ENCODE measurements at places on chromosomes 11 and 22.

GRCh38 chr11:108983636-108984420 lies 319.0 kb downstream of the DDX10 start:
- no peak for DNase-seq

DNA sequence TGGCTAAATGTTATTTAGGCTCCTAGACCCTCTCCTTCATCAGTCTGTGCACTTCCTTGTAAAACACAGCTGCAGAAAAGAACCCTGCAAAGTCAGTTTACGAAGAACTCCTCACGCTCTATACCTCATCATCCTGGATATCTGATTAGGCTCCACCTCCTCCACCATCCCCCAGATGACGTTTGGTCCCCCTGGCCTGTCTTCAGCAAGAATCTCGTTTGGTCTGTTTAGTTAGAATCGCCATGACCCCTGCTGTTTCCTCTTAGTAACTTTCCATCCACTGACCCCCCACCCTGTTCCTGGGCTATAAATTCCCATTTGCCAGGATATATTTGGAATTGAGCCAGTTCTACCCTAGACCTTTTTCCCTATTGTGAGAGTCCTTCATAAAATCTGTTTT lies 214.1 kb downstream of the OPCML start:
- no peak for DNase-seq

GRCh38 chr22:46560696-46561295 lies 23.4 kb upstream of the CELSR1 start:
- no peak for DNase-seq

- no peak for DNase-seq
Observed at GRCh38 chr11:3134651-3135480, 30.2 kb downstream of the OSBPL5 start.

DNA sequence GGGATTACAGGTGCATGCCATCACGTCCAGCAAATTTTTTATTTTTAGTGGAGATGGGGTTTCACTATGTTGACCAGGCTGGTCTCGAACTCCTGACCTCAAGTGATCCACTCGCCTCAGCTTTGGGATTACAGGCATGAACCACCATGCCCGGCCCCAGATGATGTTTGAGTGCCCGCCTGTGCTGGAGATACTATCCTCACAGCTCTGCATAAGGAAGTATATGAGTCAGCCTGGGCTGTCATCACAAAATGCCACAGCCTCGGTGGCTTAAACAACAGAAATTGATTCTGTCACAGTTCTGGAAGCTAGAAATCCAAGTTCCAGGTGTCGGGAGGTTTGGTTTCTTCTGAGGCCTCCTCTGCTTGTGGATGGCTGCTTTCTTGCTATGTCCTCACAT lies 119.3 kb downstream of the OSBP2 start:
- DNase-seq: no peak

GRCh38 chr11:128595221-128595620 lies 7.9 kb upstream of the ETS1 start:
- DNase-seq: no peak

GRCh38 chr11:123905826-123906225 lies 3.9 kb downstream of the OR8D4 start:
- no peak for DNase-seq

DNA sequence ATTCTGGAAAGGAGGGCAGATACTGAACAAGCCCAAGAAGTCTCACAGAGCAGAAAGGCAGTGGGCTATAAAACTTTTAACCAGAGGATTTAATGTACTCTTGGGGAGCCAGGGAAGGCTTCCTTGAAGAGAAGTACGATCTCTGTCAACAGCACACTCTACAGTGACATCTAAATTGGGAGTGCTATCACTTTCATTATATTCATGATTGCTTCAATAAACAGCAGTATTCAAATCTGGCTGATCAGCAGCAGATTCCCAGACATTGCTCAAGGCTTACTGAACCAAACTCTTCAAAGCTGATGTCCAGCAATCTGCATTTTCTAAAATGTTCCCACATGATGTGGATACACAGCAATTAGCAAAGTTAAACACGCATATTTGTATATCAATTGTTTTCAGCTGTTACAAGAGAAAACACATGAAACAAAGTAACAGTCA lies 44.2 kb downstream of the SYTL2 start:
- no peak for DNase-seq

- no peak for DNase-seq
Observed at GRCh38 chr22:36212901-36213300, 11.3 kb upstream of the APOL4 start.

- DNase-seq: no peak
Observed at GRCh38 chr11:11245453-11245852, 107.6 kb downstream of the CSNK2A3 start.

- no peak for DNase-seq
Observed at GRCh38 chr11:46594374-46594700, 514 bp upstream of the AMBRA1 start.

- no peak for DNase-seq
Observed at GRCh38 chr11:124915541-124916369, 3.3 kb upstream of the HEPN1 start.

DNA sequence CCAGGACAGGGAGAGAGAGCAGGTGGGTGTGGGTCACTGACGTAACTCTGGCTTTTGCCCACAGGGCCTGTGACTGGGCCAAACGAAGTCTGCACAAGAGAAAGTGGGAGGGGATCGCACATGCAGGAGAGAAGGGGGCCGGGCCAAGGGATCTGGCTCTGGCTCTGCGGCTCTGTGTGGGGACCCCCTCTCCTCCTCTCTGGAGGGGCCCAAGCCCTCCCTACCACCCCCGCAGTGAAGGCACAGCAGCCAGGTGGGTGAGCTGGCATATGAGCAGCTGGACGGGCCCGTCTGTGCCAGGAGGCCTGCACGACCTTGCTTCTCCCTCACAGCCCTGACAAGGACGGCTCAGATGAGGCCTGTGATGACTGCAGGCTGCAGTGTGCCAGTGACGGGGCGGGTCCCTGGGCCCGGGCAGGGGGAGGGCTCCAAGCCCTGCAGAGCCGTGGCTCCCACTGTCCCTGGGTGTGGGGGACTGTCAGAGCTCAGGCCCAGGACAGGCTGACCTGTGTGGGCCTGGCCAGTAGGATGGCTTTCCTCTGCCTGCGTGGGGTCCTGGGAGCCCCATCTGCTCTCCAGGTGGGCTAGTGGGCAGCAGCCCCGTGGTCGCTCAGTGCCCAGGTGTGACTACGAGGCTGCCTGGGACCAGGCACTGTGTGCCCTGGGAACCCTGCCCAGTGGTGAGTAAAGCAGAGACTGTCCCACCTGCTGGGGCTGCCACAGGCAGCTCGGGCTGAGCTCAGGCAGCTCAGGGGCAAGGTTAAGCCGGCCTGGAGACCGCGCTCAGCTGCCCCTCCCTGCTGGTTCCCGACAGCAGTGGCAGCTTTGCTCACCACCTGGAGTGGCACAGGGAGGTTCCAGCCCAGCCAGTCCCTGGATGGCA lies 22.2 kb downstream of the MRGPRG start:
- no peak for DNase-seq

GRCh38 chr22:21845558-21846453 lies 21.6 kb downstream of the MAPK1 start:
- no peak for DNase-seq

GRCh38 chr11:113647108-113647507 lies 59.0 kb downstream of the TMPRSS5 start:
- no peak for DNase-seq

GRCh38 chr11:834371-835316 lies 1.9 kb downstream of the CD151 start:
- DNase-seq: no peak

DNA sequence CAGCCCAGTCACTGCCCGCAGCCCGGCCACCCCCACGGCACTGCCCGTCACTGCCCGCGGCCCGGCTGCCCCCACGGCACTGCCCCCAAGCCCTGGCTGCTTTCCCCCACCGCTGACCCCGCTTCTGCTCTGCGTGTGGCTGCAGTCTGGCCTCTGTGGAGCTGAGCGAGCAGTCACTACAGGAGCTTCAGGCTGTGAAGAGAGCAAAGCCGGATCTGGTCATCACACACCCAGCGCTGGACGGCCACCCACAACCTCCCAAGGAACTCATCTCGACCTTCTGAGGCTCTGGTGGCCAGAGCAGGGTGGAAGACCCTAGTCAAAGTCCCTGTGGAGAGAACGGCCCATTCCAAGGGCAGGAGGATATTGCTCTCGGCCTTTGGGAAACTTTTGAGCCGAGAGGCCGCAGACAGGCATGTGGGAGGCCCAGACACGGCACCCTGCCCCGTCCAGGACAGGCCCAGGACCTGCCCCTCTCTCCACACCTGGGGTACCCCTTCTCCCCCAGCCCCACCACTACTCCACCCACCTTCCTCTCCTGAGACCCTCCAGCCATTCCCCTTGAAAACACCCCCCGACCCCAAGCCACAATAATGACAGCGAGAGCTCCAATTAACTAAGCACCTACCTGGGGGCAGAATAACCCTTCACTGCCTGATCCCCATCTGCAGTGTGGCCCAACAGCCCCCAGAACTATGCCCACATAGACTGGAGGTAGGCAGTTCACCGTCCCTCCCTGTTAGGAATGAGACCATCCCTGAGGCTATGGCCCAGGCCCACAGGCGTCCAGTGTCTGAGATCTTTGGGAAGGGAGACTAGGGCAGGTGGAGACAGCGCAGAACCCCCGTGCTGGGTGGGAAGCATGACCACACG lies 3.7 kb upstream of the PGGHG start:
- DNase-seq: no peak

DNA sequence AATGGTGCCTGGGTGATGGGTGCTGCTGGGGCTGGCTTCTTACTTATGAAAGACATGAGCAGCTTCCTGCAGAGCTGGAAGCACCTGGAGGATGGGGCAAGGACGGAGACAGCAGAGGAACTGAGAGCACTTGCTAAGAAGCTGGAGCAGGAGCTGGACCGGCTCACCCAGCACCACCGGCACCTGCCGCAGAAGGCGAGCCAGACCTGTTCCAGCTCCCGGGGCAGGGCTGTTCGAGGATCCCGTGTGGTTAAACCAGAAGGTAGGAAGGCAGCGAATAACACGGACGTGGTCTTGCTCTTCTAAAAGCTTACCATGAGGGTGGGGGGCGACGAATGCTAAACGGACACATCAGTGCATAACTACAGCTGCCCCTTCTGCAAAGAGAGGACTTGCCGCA lies 9.3 kb downstream of the APOL5 start:
- DNase-seq: no peak

DNA sequence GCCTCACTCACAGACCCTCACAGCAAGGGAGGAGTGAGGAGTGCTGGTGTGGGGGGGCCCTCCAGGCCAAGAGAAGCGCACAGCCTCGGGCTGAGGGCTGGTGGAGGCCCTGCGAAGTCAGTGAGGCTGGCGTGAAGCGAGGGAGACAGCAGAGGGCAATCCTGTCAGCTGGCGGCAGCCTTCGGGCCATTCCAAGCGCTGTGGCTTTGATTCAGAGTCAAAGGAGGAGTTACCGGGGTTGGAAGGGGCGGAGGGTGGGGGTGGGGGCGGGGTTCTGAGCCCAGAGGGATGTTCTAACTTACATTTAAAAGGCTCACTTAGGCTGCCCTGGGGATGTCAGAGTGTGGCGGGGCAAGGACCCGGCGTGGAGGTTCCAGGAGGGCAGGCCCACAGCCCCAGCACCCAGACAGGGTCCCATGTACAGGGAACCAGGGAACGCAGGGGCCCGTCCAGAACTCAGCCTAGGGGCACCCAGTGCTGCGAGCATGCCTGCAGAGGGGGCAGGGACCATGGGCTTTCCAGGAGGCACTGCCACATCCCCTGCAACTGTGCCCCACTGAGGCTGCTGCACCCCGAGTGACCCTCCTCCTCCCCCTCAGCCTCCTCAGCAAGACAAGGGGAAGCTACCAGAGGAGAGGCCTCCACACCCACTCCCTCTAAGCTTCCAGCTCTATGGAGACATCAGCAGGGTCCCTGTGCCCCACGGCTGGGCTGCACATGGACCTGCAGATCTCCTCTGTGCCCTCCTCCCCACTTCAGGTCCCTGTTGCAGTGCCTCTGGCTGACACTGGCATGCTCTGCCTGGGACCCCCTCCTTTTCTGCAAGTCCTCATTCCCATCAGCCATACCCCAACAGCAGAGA lies 39.7 kb upstream of the TTLL12 start:
- DNase-seq: no peak

- DNase-seq: no peak
Observed at GRCh38 chr11:73184953-73185671, 33.0 kb upstream of the P2RY2 start.

GRCh38 chr11:77372726-77373125 lies 71.2 kb upstream of the GDPD4 start:
- DNase-seq: no peak

DNA sequence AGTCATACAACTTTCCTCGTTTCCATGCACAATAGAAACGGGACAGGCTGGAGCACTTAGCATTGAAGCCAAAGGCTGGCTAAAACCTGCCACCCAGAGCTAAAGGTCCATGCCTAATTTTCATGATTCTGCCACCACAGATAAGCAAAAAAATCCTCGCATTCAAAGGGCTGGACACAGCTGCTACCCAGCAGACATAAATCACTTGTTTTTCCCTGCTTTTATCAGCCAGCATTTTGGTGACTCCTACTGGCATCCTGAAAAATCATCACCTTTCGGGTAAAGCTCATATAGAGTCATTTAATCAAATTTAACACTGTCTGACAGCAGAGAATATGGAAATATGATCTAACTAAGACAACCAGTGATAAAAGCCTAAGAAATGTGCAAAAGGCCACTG lies 37.9 kb downstream of the ALG9 start:
- no peak for DNase-seq

DNA sequence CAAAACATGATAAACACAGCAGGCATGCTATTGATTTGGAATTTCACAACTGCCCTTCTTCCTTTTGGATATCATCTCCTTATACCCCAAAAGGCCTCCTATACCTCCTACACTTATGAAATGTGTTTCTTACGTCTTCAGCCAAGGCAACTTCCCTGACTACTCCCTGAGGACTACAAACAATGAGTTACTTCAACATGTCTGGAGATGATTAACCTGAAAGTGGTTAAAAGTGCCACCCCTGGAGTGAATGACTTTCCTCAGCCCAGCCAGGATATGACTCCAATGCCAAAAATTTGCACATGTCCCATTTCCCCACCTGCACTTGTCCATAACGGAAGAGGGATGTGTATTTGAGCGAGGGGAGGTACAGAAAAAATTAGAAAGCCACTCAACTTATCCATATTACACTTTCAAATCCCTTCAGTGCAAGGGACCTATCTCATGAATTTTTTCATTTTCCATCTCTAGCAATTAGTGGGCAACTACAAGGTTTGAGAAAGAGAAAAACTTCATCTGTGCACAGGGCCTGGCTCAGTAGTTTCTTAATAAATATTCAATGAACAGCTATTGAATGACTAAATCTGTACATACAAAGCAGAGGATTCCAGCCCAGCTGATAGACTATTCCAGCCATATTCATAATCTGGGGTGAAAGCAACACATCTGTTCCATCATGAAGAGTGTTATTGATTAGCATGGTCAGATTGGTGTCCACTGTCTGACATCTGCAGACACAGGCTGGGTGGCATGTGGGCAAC lies 36.8 kb downstream of the KIRREL3 start:
- no peak for DNase-seq

All from occipital lobe (tissue), 3 donors.